CD4-positive, alpha-beta memory T cell (primary cell): ENCODE measurements at places on chromosomes 1 and 21.

DNA sequence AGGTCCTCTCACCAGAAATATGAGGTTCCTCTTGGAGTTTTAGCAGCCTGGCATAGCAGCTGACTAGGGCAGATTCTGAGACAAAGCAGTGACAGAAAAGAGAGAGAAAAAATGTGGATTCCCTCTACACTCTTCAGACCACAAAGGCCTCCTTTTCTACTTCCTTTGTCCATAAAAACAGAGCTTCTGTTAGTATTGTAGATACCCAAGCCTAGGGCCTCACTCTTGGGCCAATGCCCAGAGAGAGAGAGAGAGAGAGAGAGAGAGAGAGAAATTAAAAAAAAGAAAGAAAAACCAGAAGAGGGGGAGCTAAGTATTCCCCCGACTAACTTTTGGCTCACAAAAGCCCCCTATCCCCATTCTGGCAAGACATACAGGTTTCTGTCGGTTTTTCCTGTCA lies 2.4 kb upstream of the ZRANB2 start:
- DNase-seq, result no peak

GRCh38 chr1:25031966-25032667 lies 102.0 kb upstream of the RUNX3 start:
- peak; percentile 85 for DNase-seq

GRCh38 chr1:171583591-171584201 lies 38.3 kb upstream of the MYOCOS start:
- DNase-seq, result no peak

- no peak for DNase-seq
Observed at GRCh38 chr21:28949318-28949717, 43.4 kb downstream of the LTN1 start.

GRCh38 chr1:207825719-207826556 lies 74.1 kb downstream of the CD46 start:
- DNase-seq, result peak; percentile 91

GRCh38 chr1:2412773-2413494 lies 570 bp upstream of the PEX10 start:
- no peak for DNase-seq

- DNase-seq, result no peak
Observed at GRCh38 chr1:210251680-210252490, 19.3 kb downstream of the SERTAD4 start.

GRCh38 chr1:51990478-51990965 lies at the start of gene RAB3B:
TSS of gene RAB3B (minus strand) at chr1:51990700. CDS start at chr1:51977117, 13,583 bp downstream.
- DNase-seq, result peak; percentile 71

- no peak for DNase-seq
Observed at GRCh38 chr1:56901716-56902115, 47.1 kb downstream of the C8A start.

- no peak for DNase-seq
Observed at GRCh38 chr1:247459507-247459906, 1.6 kb upstream of the OR2B11 start.

DNA sequence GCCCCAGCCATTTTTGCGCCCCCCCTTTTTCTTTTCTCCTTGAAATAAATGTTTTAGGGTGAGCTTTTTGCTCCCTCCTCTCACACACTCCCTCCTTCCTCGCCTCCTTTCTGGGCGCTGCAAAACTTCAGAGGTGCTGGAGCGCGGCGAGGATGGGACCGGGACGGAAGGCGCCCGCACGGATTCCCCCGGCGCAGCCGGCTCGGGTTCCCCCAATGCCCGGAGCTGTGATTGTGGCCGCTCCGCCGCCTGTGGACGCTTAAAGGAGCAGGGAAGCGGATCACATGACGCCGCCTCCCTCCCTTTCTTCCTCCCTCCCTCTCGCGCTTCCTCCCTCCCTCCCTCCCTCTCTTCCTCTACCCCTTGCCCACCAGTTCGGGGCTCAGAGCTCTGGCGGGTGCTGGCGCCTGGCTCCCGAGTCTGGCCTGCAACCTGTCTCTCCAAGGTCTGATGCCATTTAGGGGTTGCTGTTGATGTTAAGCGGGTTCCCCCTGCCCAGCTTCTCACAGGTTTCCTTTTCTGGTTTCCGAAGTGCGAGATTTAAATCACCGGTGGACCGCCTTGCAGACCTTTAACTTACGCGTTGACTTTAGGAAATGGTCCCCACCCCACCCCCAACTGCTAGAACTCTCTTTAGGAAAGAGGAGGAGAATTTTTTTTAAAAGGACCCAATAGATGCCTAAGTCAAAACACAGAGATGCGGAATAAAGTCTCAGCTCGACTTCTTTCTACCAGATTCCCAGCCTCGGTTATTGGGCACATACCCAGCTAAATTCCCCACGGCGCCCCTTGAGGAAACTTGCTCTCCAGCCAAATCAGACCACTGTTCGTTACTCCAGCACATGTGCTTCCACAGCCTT lies at the start of gene WLS:
TSS of gene WLS (minus strand) at position 235 of the 860 bp plus-strand sequence. CDS start at position 11, 224 bp downstream.
- DNase-seq, result no peak

DNA sequence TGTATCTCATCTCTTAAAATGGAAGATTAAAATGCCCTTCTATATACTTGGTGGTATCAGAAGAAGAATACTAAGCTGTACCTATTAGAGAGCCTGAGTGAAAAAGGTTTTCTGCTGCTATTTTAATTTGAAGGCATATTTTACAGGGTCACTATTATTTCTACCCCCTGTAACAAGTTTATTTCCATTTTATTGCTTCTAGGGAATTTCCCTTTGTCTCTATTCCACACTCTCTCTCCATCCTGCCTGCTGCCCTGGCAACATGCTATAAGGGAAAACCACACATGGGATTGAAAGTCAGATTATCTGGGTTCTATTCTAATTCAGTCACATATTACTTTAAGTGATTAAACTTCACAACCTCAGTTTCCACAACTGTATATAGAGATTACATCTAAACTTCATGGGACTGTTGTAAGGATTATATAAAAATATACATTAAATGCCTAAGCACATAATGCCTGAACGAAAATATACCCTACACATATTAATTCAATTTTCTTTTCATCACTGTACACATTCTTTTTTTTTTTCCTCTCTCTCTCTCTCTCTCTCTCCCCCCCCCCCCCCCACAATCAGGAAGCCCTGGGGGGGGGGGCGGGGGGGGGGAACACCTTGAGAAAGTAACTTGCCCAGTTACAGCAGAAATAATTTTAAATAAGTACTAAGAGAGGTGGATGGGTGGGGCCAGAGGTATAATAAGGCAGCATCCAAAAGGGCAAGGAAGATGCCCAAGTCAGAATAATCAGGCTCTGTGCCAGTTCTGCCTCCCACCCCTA lies 51.5 kb downstream of the LUZP1 start:
- DNase-seq, result no peak

- DNase-seq, result peak; percentile 69
Observed at GRCh38 chr1:198187973-198188588, 31.3 kb downstream of the NEK7 start.

GRCh38 chr1:6813165-6813564 lies 27.9 kb downstream of the CAMTA1 start:
- no peak for DNase-seq

GRCh38 chr1:32681999-32682398 lies 20.6 kb downstream of the SYNC start:
- DNase-seq, result no peak

GRCh38 chr1:113073479-113073950 lies 517 bp downstream of the LRIG2 start:
- no peak for DNase-seq

- no peak for DNase-seq
Observed at GRCh38 chr1:78121710-78122109, 75.9 kb downstream of the GIPC2 start.

- no peak for DNase-seq
Observed at GRCh38 chr1:204888294-204888693, 17.6 kb downstream of the NFASC start.

DNA sequence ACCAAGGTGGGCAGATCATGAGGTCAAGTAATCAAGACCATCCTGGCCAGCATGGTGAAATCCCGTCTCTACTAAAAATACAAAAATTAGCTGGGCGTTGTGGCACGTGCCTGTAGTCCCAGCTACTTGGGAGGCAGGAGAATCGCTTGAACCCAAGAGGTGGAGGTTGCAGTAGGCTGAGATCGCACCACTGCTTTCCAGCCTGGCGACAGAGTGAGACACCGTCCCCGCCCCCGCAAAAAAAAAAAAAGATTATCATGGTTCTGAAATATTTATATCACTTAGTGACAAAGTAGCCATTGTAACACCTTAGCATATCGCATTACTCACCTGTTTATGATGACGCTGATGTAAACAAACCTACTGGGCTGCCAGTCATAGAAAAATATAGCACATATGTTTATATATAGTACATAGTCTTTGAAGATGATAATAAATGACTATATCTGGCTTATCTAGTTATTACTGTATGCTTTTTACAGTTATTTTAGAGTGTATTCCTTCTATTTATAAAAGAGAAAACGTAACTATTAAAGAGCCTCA lies 160.2 kb downstream of the NCAM2 start:
- no peak for DNase-seq

DNA sequence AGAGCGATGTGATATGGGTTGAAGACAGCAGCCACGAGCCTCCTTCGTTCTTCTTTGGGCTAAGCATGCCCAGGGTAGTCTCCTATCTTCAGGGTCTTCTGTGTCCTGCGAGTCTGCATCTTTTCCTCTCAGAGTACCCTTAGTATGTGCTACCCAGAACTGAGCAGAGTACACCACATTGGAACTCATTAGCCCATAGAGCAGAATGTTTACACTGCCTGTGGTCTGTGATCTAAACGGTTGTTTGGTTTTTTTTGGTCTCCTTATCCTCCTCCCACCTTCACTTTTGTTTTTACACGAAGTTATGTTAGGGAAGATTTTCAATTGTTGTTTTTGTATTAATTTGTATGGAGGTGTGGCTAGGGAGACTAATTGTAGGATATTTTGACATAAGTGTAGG lies 126.4 kb downstream of the NEK7 start:
- no peak for DNase-seq

DNA sequence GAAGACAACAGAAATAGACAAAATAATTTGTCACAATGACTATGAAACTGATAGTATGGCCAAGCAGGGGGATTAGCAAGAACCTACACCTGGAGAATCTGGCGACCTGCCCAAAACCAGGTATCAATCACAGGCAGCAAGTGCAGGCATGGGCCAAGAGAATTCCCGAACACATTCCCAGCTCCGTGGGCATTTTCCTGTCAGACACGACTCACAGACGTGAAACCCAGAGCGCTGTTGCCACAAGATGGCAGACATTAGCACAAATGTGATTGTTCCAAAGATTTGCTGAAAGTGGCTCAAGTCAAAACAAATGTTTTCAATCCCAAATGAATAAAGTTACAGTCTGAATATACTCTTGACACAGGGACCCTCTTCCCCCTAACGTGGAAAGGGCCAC lies 36.8 kb downstream of the HLCS start:
- no peak for DNase-seq

DNA sequence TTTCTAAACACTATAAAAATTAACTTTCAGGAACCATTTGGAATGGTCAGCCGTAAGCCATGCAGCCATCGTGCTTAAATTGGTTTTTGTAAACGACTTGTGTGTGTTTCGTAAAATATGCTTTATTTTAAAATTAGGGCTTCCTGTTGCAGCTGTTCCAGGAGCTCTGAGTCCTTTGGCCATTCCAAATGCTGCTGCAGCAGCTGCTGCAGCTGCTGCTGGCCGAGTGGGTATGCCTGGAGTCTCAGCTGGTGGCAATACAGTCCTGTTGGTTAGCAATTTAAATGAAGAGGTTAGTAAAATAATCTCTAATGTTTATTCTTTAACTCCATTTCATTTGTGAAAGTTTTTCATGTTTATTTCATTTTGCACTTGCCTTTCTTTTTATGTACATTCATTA lies 83.1 kb downstream of the PTBP2 start:
- DNase-seq, result no peak

DNA sequence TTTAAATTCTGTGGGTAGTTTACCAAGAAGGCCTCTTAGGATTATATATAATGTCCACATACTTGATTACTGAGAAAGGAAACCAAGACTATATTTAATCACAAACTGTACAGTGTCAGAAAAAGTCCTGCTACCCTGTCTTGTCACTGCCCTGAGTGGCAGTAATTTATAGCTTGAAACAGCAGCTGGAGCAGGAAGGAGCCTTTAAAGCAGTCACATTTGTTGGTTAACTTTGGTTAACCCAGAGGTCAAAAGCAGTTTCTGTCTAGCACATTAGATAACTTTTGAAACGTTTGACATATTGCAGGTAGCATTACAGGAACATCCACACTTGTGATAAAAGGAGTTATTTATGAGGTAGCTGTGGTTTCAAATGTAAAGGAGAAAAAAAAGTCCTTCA lies 161.7 kb downstream of the ROR1 start:
- no peak for DNase-seq

- no peak for DNase-seq
Observed at GRCh38 chr1:66834926-66835325, 33.9 kb upstream of the INSL5 start.

- DNase-seq, result no peak
Observed at GRCh38 chr1:108345776-108346531, 102.1 kb upstream of the NBPF4 start.

DNA sequence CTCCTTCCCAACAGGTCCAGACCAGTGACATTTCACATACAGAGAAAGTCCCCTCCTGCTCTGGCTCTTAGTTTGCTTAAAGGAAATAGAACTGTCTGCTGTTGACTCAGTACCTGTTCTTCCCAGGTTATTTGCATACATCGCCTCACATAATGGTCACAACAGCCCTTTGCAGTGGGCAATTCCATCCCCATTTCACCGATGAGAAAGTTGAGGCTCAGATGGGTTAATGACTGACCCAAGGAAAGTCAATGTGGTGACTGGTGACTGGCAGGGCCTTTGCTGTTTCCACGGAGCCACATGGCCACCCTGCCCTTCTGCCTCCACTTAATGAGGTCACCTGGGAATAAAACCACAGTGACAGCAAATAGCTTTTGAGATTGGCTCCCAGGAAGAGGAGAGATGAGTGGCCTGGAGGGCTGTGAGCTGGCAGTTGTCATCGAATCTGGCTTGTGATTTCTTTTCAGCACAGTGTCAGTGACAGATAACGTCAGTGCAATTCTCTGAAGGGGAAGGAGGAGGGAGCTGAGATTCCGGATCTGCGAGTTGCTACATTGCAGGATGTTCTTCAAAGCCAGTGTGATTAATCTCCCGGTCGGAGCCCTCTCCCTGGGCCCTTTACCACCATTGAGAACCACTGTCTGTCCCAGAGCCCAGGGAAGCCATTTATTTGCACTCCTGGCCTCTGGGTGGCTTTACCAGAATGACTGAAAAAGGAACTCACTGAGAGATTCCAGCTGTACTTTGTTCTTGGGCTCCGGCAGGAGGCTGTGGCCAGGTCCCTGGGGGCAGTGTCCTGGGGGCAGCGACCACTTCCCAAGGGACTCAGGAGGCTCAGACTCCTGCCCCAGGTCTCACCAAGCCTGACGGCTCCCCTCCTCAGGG lies 117.2 kb downstream of the CNIH3 start:
- DNase-seq, result no peak

- DNase-seq, result no peak
Observed at GRCh38 chr1:18803851-18804250, 55.6 kb downstream of the TAS1R2 start.

GRCh38 chr1:183783342-183783741 lies 21.6 kb upstream of the RGL1 start:
- DNase-seq, result no peak

- DNase-seq, result no peak
Observed at GRCh38 chr1:36530791-36531190, 48.1 kb upstream of the CSF3R start.
